ENCODE measurements at places on chromosomes 7 and 10.

- DNase-seq: peak; percentile 83
Measured at GRCh38 chr7:142030294-142030693, 34.6 kb downstream of the MGAM start.

DNA sequence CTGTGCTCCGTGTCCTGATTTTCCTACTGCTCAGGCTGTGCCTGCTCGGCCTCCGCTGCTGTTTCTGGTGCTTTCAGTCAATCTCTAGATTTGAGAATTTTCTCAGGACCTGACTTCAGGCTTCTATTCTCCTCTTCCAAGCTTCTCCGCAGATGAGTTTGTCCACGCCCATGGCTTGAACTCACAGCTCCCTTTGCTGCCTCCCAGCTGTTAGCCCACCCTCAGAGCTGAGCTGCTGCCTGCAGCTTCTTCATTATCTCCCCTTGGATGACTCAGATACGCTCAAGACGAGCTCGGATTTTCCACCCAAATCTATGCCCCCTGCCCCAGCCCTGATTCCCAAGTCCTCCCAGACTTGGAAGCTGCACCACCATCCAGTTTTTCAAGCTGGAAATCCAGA is 104.7 kb downstream of the FGFR2 start:
- no peak for DNase-seq

- DNase-seq: no peak
Measured at GRCh38 chr7:27362026-27362425, 119.4 kb downstream of the EVX1 start.

DNA sequence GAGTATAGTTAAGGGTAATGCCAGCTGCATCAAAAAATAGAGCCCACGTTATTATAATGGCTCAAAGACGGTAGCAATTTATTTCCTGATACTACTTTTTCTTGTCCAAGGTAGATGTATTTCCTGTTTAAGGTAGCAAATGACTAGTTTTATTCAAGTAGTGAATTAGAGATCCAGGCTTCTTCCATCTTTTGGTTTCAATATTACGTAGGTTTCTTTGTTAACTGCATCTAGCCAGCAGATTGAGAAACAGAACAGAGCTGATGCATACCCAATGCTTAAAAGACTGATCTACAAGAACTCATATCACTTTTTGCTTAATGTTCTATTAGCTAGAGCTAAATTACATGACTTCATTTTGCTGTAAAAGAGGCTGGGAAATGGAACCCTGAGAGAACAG is 992.1 kb downstream of the NRG3 start:
- no peak for DNase-seq

DNA sequence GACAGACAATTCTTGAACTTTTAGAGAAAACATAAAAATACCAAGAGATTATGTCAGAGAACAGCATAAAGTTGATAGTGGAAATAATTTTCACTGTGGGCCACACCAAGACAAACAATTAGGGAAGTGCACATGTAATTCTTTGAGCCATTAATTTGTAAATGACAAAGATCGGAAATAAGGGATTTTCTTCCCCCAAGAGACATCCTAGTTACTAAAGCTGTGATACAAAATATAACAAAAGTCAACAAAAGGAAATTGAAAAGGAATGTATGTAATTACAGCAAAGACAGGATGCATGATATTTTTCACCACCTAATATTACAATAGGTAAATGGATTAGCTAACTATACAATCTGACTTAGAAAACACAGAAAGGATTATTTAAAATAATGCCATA is 12.4 kb upstream of the LRRC72 start:
- no peak for DNase-seq

DNA sequence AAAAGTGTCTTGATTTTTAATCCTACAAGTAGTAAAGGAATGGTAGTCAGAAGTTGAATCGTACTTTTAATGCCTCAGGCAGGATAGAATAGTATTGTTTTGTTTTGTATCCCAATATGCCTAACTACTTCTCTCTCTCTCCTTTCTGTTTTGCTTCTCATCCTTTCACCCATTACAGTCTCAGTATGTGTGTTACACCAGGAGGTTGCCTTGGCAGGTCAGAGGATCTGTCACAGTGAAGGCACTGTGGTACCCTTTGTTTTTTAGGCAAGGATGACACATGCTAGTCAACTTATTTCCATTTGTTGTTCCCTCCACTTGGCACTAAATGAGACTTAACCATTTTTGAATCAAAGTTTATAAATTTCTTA is 94.4 kb downstream of the MAPK8 start:
- no peak for DNase-seq

DNA sequence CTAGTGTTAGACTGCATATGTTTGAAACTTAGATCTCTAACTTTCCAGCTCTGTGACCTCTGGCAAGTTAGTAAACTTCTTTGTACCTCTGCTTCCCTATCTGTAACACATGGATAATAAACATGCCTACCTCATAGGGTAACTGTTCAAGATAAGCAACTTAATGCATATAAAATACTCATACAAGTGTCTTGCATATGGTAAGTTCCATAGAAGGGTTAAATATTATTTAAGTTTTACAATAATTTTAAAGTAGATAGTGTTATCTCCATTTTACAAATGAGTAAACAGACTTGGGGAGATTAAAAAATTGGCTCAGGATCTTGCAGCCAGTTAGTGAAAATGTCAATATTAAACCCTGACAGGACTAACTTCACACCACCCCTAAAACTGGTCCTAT is 30.1 kb upstream of the CD36 start:
- DNase-seq: no peak

- no peak for DNase-seq
Measured at GRCh38 chr7:87413951-87414793, 61.3 kb downstream of the ABCB4 start.

- no peak for DNase-seq
Measured at GRCh38 chr7:34453150-34453549, 204.9 kb upstream of the NPSR1 start.
